ENCODE measurements at places on chromosomes 1 and 21.

DNA sequence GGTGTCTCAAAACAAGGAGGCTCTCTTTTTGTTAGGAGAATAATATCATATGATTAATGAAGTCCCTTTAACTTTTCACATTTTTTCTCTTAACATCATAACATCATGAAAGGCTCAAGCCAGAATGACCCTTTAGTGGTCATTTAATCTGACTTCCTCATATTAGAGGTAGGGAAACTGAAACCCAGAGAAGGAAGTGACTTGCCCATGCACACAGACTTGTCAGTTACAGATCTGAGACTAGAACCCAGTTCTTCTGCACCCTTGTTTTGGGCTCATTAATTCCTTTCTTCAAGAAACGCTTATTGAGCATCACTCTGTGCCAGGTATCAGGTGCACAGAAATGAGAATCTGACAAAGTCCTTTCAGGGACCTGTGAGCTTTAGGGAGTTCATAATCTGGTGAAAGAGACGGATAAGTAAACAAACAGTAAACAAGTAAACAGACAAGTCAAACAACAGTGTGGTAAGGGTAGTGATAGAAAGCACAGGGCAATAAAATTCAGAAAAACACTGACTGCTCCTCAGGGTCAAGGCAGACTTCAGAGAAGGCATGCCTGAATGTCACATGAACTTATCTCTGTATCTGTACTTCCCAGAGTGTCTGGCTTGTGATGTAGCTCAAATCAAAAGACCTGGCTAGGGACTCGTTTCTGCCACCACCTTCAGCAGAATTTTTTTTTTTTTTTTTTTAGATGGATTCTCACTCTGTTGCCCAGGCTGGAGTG lies 38.3 kb upstream of the OSBPL9 start:
- no peak for DNase-seq

DNA sequence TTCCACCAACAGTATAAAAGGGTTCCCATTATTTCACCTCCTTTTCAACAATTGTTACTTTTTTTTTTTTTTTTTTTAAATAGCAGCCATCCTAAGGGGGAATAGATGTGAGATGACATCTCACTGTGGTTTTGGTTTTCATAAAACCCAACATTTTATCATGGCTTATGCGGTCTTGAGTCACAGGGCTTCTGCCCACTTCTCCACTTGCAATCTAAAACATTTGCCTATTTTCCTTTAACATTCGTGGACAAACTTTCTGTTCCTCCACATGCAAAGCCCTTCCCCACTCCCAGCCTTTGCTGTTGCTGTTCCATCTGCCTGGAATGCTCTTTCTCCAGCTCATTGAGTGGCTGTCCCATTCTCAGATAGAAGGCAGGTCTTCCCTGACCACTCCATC lies 239.7 kb upstream of the KCNK2 start:
- no peak for DNase-seq

DNA sequence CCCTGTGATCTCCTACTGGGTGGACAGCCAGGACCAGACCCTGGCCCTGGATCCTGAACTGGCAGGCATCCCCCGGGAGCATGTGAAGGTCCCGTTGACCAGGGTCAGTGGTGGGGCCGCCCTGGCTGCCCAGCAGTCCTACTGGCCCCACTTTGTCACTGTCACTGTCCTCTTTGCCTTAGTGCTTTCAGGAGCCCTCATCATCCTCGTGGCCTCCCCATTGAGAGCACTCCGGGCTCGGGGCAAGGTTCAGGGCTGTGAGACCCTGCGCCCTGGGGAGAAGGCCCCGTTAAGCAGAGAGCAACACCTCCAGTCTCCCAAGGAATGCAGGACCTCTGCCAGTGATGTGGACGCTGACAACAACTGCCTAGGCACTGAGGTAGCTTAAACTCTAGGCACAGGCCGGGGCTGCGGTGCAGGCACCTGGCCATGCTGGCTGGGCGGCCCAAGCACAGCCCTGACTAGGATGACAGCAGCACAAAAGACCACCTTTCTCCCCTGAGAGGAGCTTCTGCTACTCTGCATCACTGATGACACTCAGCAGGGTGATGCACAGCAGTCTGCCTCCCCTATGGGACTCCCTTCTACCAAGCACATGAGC lies 17.2 kb upstream of the SLC25A44 start:
- DNase-seq = no peak

- no peak for DNase-seq
Observed at GRCh38 chr21:29196670-29197191, 66.3 kb downstream of the MAP3K7CL start.
